Activated T-helper 9 cell treated with anti-CD3 and anti-CD28 coated beads, Interleukin-2, amount 50 U/mL, for 16 hours (primary cell): ENCODE measurements at places on chromosomes 4 and X.

DNA sequence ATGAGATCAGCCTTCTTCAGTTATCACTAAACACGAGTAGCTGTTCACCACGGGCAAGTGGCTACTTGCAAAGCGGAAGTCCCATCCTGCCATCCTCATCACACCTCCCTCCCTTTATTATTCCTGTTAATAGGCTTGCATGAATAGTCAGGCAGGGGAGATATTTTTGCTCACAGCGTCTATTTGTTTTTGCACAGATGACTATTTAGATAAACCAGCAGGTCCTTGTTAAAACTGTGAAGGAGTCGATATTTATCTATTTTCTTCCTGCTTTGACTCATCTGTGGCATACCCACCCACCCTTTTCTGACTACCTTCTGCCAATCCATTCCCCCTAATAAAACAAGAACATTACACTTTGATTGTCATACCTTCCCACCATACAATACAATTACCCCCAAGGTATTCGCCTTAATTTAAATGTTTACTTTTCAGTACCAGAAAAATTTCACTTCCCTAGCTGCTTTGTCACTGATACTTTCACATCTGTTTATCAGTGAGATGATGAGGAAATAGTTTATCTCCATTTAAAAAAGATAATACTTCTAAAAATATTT lies 96.6 kb upstream of the BANK1 start:
- no peak for DNase-seq

GRCh38 chr4:124055896-124056295 lies 656.6 kb downstream of the ANKRD50 start:
- DNase-seq, result no peak

- DNase-seq, result no peak
Observed at GRCh38 chrX:153408871-153409351, 2.4 kb upstream of the ZFP92 start.

GRCh38 chr4:134650461-134650860 lies 448.9 kb upstream of the PABPC4L start:
- no peak for DNase-seq

GRCh38 chr4:98466868-98467599 lies 191.4 kb downstream of the TSPAN5 start:
- DNase-seq, result no peak

- no peak for DNase-seq
Observed at GRCh38 chrX:154731184-154731583, 19.7 kb downstream of the GAB3 start.

DNA sequence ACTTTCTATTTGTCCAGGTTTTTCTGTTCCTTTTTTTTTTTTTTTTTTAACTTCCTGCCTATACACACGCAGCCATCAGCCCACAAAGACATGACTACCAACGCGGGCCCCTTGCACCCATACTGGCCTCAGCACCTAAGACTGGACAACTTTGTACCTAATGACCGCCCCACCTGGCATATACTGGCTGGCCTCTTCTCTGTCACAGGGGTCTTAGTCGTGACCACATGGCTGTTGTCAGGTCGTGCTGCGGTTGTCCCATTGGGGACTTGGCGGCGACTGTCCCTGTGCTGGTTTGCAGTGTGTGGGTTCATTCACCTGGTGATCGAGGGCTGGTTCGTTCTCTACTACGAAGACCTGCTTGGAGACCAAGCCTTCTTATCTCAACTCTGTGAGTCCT lies 2.1 kb downstream of the EBP start:
- no peak for DNase-seq

DNA sequence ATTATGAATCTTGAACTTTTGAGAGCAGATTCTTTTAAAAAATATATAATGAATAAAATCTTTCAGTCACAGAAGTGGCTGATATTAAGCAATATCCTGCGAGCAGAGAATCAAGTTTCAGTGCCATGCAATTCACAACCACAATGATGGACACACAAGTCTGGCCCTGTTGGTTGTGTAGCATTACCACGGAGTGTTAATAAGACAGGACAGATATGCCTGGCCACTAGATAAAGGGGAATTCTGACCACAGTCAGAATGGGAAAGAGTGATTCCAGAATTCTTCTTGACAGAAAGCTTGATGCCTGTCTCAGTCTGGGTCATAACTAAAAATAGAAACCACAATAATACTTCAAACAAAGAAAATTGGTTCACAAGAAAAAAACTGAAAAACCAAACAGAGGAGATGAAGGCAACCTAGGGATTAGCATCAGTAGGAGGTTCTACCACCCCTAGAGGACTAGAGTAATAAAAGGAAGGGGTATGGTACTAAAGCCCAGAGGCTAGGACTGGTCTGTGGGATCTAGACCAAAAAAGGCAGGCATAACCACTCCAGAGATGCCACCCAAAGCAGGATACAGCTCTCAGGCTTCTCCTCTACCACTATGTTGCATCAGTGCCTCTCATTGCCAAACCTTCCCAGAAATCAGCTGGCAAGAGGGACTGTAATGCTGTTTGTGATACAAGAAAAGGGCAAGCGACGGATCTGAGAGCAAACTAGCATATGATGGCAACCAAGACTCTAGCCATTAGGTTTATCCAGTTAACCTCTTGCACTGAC lies 59.0 kb downstream of the RNF150 start:
- DNase-seq, result no peak

- no peak for DNase-seq
Observed at GRCh38 chr4:120158046-120158445, 91.4 kb upstream of the MAD2L1 start.

GRCh38 chr4:10123227-10124101 lies 6.9 kb upstream of the WDR1 start:
- no peak for DNase-seq

DNA sequence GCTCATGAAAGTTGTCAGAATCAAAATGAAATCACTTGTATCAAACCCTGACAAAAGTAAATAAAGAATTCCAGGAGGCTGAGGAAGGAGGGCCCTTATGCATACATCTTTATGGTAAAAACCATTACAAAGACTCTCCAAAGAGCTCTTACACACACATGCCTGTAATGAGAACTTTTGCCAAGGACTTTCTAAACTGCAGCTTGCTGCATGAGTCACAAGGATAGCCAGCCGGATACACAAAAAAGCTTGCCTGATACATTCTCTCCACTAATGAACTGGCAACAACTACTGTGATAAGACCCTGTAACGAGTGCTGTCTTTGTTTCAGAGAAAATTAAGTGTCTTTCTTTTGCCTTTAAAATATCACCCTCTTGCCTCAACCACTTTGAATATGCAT lies 618.1 kb downstream of the PPP4R3C start:
- no peak for DNase-seq

- DNase-seq, result no peak
Observed at GRCh38 chr4:185112104-185112503, 31.0 kb upstream of the SLC25A4 start.

- DNase-seq, result no peak
Observed at GRCh38 chrX:110985470-110985869, 110.5 kb upstream of the PAK3 start.

DNA sequence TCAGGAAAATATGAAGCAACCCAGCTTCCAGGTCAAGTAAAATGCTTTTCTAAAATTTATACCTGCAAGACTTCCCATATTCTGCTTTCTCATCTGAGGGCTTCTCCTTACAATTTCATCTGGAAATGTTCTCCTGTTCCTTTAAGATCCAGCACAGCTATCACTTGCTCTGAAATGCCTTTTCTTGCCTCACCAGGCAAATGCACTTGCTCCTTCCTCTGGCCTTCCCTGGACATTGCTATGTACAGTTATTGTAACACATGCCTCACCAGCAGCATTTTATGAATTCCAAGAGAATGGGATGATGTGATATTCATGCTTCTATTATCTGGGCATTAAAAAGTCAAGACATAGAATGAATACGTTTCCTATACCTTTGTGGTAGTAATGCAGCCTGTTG lies 842.1 kb upstream of the INTU start:
- no peak for DNase-seq

GRCh38 chr4:26021417-26022345 lies 107.7 kb downstream of the SMIM20 start:
- no peak for DNase-seq

GRCh38 chr4:3261411-3262207 lies 12.7 kb downstream of the MSANTD1 start:
- DNase-seq, result no peak

DNA sequence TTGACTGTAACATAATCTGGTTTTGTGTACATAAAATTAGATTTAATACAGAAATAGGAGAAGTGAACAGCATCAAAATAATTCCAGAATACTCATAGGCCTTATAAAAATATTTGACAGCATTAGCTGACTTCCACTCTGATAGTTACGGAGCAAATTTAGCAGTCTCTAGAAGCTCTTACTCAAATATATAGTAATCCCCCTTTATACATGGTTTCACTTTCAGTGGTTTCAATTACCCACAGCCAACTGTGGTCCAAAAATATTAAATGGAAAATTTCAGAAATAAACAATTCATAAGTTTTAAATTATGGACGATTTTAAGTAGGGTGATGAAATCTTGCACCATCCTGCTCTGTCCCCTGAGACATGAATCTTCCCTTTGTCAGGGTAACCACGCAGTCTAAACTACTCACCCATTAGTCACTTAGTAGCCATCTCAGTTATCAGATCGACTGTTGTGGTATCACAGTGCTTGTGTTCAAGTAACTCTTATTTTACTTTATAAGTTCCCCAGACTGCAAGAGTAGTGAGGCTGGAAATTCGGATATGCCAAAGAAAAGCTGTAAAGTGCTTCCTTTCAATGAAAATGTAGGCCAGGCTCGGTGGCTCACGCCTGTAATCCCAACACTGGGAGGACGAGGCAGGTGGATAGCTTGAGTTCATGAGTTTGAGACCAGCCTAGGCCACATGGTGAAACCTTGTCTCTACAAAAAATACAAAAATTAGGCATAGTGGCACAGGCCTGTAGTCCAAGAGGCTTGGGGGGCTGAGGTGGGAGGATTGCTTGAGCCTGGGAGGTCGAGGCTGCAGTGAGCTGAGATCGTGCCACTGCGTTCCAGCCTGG lies 17.2 kb upstream of the RTL9 start:
- DNase-seq, result no peak

DNA sequence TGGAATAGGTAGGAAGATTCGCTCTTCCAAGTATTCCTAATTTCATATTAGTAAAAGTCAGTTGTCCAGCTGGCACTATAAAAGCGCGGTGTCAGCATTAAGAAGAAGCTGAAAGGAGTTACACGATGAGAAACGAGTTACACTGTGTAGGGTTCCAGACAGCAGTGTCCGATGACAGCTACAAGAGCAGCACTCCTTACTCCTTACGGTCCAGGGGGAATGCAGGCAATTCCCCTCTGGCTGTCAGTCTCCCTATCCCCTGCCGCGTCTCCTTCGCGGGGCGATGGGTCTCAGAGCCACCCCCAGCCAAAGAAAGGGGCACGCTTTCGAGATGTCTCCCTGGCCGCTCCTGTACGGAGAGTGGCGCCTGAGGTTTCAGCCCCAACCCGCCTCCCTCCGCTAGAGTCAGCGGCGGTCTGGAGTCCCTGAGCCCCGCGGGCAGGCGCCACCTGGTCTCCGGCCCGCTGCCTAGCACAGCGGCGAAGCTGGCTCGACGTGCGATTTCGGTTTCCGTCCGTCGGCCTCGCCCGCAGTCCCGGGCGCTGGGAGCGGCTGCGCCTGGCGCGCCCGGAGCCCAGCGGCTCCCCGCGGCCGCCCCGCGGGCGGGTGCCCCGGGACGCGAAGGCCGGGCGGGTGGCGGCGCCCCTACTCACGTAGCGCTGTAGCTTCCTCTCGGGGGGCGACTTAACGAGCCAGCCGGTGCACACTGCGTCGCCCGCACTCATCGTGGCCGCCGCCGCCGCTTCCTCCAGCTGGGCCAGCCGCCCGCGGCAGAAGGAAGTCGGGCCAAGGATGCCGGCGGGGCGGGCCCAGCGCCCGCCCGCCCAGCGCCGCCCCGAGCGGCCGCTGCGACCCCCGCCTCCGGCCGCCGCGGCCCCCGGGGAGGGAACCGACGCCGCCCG lies at the start of gene GAB3:
Gene GAB3, minus strand, starts transcription at position 777 of the 902 bp plus-strand sequence. Its CDS starts 52 bp downstream, at position 725.
- no peak for DNase-seq

DNA sequence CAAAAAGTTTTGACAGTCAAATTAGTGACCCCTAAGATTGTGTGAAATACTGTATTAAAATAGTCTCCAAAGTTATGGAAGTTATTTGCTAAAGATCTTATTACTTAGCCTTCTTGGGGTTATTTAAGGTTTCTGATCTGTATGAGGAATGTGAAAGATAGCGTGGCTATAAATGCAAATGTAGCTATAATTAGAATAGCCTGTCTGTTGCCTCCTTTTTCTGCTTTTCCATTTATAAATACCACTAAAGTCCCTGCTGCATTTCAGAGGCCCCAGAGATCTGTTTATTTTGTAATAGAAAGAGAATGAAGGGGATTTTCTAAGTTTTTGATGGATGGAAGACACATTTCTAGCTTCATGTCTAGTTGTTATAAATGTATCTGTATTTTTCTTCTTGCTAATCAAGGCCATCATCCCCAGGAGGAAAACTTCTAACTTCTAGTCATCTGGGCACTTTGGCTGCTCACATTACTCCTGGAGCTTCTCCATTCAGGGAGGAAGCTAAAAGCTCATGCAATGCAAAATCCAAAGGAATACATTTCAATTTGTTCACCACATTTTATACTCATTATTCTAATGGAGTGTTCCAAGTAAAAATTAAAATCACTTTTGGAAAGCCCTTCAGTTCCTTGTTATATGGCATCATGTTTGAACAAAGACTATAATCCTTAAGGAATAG lies 73.9 kb downstream of the INTS12 start:
- no peak for DNase-seq

- DNase-seq, result no peak
Observed at GRCh38 chr4:74449571-74450297, 4.8 kb downstream of the AREG start.

DNA sequence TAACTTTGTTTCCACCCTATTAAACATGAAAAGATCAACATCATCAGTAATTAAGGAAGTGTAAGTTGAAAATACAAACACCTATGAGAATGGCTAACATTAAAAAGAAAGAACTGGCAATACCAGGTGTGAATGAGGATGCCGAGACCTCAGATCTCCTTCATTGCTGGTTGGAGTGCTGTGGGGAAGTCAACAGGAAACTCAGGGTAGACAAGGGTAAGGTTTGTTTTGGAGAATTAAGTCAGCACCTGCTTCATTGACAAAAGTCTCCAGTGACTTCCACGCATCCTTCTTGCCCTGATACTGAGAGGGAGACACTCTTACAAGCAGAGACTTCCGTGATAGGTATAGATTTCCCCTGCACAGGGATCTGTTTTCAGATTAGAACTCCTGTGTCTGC lies 106.1 kb downstream of the IRF2 start:
- no peak for DNase-seq

- DNase-seq, result no peak
Observed at GRCh38 chr4:27881705-27882104, 1021.1 kb downstream of the STIM2 start.

- DNase-seq, result no peak
Observed at GRCh38 chr4:91592125-91592524, 711.6 kb upstream of the GRID2 start.

GRCh38 chrX:20965270-20966044 lies 408.8 kb upstream of the CNKSR2 start:
- DNase-seq, result no peak

DNA sequence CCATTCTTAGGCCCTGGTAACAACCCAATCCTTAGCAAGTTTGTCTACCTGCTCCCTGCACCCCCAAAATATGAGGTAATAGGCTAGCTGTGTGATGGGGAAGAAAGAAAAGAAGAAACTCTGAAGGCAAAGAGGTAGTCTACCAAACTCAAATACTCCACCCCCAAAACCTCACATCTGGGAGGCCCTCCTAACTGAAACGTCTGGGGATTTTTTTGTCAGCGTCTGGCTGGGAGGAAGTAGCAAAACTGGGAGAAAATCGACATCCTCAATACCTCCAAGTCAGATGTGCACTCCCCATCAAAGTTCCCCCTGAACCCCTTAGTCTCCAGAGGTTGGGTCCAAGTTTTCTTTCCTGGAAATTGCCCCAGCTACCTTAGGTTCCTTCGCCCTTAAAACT lies 1.0 kb downstream of the LAMP2 start:
- no peak for DNase-seq
